Activated B cell treated with CpG ODN at 0.5 μM for 24 hours (primary cell): ENCODE measurements at places on chromosomes 7 and 10. TPM values are rescaled to one million over a fixed set of nuclear protein-coding genes. Genes with fewer than 3 reads are reported as not detected.

DNA sequence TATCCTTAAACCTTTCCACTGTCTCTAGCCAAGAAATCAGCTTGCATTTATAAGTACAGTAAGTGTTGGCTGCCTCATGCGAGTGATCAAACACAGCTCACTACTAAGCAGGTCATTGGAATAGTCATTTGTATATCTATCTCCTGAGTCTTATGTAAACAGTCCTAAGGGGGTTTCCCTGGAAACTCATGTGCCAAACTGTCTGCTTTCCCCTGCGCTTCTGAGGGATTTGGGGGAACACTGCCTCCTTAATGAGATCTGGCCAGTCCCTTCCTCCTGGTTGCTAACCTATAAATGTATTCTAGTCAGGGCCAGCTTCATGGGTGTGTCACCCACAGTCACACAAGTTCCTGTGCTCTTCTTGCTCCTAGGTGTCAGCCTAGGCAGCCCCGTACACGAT, 133.1 kb downstream of the CD36 start:
- H3K4me3 ChIP-seq = no peak overlapping the region
- DNase-seq = no peak
- no peaks in the 10 kb centered on the region for H3K4me1 ChIP-seq
- no peaks in the 10 kb centered on the region for H3K27me3 ChIP-seq
- H3K36me3 ChIP-seq = no peaks in the 10 kb centered on the region
- no peak overlapping the region for H3K27ac ChIP-seq

The HTRA1 gene
- total RNA-seq = not detected in 2 replicates

DNA sequence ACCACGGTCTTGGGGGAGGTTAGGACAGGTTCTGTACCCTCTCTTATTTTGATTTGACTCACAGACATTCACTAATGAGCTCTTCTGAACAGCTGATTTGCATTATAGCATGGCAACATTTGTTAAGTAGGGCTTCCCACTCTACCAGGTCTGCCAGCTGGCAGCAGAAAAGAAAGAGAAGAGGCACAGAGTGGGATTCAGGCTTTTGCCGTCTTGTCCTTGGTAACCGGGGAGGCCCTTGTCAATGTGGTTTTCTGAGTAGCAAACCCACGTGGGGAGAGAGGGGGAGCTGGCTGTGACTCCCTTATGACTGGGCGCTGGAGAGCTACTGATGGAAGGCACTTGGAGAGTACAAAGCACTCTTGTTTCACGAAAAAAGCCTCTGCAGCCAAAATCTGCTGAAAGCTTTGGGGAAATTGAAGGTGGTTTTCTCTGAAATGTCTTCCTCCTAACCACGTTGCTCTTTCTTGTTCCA, 355.3 kb upstream of the GALNT17 start:
- DNase-seq = no peak
- no peak overlapping the region for H3K27ac ChIP-seq
- peaks cover 39% of the 10 kb centered on the region for H3K36me3 ChIP-seq

The CALHM1 gene
- 0.40 and 0.42 TPM in 2 replicates for total RNA-seq

DNA sequence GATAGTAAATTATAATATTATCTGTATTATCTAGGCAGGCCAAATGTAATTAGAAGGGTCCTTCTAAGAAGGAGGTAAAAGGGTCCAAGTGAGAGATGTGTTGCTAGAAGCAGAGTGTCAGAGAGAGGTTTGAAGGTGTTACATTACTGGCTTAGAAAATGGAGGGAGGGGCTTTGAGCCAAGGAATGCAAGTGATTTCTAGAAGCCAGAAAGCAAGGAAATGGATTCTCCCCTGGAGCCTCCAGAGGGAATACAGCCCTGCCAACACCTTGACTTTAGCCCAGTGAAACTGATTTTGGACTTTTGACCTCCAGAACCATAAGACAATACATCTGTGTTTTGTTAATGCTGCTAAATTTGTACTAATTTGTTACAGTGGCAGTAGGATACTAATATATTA, 97.9 kb upstream of the IL6 start:
- no peak for DNase-seq
- peaks cover 22% of the 10 kb centered on the region for H3K4me1 ChIP-seq
- peaks cover 67% of the 10 kb centered on the region for H3K36me3 ChIP-seq
- H3K27ac ChIP-seq = no peak overlapping the region
